Tongue (tissue), 3 donors: ENCODE measurements at places on chromosomes 3 and 15.

GRCh38 chr3:78481050-78481449 lies 1286.7 kb downstream of the ROBO1 start:
- DNase-seq = no peak

GRCh38 chr3:197591816-197592215 lies 36.0 kb upstream of the BDH1 start:
- no peak for DNase-seq

- no peak for DNase-seq
These were observed 97.0 kb downstream of the TNIK start for GRCh38 chr3:171363202-171363601.

GRCh38 chr15:98903377-98904018 lies 104.1 kb downstream of the PGPEP1L start:
- no peak for DNase-seq

- no peak for DNase-seq
These were observed 161.7 kb upstream of the BCL6 start for GRCh38 chr3:187906920-187907319.
